ENCODE measurements at places on chromosomes 2 and 18.

- no peak for DNase-seq
Measured at GRCh38 chr2:142879151-142879550, 1.7 kb downstream of the KYNU start.

DNA sequence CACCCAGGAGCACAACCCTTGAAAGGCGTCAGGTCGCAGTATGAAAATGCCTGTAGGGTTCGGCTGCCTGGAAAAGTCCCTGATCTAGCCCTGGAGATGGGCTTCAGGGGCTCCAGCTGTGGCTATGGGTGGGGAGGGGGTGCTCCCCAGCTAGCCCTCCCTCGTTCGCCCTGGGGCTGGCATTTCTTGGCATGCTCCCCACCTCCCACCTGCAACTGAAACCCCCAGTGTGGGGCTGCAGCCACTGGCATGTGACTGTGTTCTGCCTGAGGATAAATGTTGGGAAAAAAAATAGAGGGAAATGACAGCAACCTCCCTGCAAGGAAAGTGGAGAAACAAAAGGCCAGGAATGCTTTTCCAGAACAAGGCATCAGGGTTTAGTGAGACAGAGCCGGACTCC, 109.2 kb downstream of the COPS8 start:
- no peak for DNase-seq

- DNase-seq: no peak
Measured at GRCh38 chr2:192090911-192091310, 103.8 kb downstream of the TMEFF2 start.

DNA sequence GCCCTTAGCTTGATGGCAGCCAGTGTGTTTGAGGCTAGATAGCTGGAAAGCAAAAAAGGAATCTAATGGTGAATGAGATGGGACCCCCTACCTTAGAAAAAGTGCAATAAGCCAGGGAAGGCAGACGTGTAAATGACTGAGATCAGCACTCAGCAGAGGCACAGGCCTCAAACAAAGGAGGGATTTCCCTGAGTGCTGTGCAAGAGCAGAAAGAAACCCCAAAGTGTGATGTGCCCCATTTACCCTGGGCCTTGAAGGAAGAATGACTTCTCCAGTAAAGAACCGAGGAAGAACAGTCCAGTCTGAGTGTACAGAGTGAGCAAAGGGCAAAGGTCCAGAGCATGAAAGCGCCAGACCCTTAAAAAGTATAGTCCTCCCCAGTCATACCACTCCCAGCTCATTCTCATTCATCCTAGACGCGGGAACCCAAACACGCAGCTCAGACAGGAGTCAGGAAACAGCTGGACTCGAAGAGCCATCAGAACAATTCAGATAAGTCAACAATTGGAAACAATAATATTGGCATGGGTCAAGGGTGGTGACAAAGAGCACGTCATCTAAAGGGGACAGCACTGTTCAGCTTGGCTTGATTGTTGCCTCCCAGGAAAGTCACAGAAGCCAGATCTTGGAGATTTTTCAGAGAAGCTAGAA, 121.7 kb downstream of the INO80D start:
- no peak for DNase-seq

GRCh38 chr2:104826016-104826415, 27.9 kb upstream of the POU3F3 start:
- DNase-seq: no peak

GRCh38 chr2:177466337-177467195, 74.0 kb downstream of the AGPS start:
- no peak for DNase-seq

GRCh38 chr18:21000667-21001066, 110.9 kb downstream of the ROCK1 start:
- no peak for DNase-seq

- no peak for DNase-seq
Measured at GRCh38 chr2:85421260-85422071, 3.0 kb downstream of the SH2D6 start.

DNA sequence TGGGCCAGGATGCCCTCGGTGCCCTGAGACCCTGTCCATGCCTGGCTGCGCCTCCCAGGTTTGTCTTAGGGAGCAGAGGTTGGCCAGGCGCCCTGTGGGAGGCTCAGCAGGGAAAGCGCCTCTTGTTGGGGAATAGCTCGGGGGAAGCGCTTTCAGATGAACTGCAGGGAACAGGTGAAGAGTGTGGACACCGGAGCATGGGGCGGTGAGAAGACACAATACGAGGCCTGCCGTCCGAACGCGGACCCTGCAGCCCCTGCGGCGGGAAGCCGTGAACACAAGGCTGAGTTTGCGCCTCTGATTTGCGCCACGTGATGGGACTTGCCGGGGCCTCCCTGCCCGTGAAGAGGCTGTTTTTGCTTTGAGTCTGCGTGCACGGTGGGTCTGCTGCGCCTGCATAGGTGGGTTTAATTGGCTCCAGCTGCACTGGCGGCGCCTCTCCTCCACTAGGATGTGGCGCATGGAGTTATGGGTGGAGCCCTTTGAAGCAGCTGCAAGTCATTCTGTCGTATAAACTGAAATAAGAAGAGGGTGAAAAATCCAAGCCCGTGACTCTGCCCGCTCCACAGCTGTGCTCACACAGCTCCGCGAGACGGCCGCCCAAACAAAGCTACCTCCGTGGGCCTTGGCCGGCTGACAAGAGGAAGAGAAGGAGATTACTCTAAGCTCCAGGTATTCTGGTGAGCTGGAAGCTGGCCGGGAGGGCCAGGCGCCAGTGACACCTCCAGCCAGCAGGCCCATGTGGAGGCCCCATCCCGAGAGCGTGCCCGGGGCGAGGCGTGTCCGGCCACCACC, 103.5 kb upstream of the CTDP1 start:
- no peak for DNase-seq

DNA sequence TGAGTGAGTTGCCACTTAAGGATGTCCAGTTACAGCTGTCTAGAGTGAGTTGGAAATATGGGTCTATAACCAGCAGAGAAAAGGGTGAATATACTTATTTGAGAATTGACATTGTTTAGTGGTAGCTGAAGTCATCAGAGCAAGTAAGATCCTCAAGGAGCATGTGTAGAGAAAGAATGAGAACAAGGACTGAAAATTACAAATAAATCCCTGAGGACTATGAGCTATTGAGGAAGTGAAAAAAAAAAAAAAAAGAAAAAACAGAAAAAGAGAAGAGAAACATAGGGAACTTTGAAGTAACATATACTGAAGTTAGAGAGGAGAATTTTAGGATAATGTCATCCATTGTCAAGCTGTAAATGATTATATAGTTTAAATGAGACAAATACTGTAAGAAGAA, 134.0 kb upstream of the CCDC68 start:
- DNase-seq: no peak

DNA sequence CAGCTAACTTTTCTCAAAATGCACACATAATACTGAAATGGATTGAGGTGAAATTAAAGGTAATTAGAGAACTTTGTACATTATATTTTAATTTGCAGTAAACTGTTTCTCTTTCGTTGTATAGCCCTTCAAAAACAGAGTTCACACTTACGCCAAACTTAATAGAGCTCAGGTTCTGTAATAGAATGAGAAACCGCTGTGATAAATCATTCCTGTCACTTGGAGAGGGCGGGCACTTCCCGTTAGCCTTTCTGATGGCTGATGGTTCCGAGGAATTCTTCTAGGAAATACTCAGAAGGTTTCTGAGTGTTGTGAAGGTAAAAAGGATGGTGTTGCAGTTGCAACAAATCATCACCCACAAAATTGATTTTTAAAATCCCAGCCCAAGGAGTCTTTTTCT, 155.8 kb upstream of the ALKAL2 start:
- no peak for DNase-seq

GRCh38 chr2:28842042-28842441, 28.1 kb downstream of the TRMT61B start:
- no peak for DNase-seq

DNA sequence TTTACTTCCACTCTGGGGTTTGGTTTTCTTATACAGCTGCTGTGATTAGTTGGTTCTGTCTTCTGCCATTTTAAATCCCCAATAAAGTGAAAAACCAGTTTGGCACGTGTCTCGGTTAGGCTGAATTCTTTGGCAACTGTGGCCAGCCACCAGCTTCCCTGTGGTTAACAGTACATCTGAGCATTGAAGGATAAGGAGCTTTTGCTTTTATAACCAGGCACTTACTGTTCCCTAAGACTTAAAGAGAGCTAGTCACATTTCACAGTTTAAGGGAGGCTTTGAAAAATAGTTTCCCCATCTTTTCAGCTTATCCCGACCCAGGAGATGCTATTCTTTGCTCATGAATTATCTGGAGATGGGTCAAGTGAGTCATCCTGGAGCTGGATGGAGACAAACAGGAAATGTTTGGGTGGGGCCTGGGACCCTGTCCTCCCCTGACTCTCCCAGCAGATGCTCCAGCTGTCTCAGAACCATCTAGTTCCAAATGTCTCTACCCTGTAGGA, 57.3 kb upstream of the EML6 start:
- DNase-seq: no peak

GRCh38 chr2:10460366-10460796, 12.3 kb upstream of the ODC1 start:
- no peak for DNase-seq

GRCh38 chr2:203347375-203347774, 19.2 kb downstream of the ABI2 start:
- DNase-seq: no peak

DNA sequence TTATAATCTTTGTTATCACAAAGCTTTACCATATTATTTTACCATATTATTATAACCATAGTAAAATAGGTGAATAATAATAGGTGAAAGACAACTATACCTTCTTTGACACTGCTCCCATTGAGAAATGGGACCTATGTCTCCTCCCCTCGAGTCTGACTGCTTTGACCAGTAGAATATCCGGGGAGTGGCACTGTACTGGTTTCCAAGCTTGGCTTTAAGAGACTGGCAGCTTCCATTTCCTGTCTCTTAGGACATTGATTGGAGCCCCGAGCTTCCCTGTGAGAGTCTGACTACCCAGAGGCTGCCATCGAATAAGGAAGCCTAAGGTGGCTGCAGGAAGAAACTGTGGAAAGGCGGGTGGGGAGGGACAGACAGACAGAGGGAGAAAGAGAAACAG, 40.1 kb upstream of the PLEKHM3 start:
- no peak for DNase-seq

DNA sequence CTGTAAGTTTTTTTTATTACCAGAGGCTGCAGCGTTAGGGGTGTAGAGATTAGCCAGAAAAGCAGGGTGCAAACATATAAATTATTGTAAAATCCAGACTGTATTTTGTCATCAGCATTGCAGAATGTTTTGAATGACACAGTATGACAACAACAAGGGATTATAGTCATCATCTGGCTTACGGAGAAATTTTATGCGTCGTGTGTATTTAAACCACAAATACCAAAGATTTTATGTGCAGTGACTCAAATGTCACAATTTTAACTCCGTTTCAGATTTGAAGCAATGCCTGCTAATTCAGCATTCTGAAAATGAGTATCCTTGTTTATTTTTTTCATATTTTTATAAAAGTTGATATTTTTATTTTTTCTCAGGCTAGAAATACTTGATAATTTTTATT, 19.4 kb upstream of the TMX3 start:
- DNase-seq: no peak

DNA sequence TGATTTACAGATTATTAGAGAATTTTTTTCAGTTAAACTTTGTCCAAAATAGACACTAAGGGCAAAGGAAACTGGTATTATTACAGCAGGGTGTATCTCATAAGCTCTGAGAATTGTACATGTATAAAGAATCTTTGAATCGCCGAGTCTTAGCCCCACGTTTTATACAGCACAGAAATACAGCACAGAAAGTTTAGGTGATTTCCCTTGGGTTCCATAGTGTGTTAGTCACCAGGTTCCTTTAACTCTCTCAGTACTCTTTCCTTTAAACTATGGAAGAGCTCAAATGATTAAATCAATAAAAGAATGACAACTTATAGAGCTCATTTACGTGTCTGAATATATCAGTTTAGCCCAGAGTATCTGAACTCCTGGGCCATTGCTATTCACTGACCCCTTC, 256.8 kb downstream of the NEDD4L start:
- no peak for DNase-seq

DNA sequence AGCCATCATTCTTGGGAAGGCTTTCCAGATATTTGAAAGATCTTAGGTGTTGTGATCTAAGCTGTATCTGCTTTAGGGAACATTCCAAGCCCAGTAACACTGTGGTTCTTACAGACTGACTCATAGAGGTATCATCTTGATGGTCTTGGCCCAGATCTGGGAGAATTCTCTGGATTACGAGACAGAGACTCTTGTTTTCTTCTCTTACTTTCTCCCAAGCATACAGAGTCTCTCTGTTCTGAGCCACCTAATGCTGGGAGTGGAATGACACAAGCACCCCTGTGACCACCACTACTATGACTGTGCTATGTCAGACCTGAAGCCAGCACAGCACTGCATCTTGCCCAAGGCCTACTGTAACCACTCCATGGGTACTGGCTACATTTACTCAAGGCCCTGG, 81.0 kb upstream of the EPAS1 start:
- no peak for DNase-seq
